Upper lobe of right lung (tissue), 1 donor: ENCODE measurements at places on chromosomes 2 and 18. TPM values are rescaled to one million over a fixed set of nuclear protein-coding genes. Genes with fewer than 3 reads are reported as not detected.

Gene BOLL
- not detected for total RNA-seq

Gene HOXD13
- not detected for total RNA-seq

DNA sequence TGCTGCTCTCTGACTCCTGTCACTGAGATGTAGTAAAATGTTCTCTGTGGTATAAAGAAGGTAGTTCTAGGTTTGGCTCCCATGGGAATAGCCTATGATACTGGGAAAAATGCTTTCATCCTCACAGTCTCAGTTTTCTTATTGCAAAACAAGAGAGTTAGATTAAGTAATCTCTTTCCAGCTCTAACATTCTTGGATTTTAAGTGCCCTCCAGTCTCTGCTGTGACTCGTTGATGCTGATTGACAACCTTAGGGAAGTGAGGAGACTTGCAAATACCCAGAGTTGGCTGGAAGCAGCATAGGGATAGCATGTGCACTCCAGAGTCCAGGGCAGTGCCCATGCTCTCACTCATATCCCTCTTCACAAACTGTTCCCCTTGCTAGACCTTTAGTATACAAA is 534.9 kb downstream of the SLC4A3 start:
- no peak for DNase-seq

Gene REG3A
- total RNA-seq, result not detected

GRCh38 chr2:144331674-144332355 is 188.1 kb downstream of the ZEB2 start:
- no peak for DNase-seq

Gene PRKAG3
- not detected for total RNA-seq

- no peak for DNase-seq
Measured at GRCh38 chr2:173354073-173354581, 545 bp upstream of the CDCA7 start.

- DNase-seq, result no peak
Measured at GRCh38 chr2:141647353-141647752, 483.5 kb downstream of the LRP1B start.

DNA sequence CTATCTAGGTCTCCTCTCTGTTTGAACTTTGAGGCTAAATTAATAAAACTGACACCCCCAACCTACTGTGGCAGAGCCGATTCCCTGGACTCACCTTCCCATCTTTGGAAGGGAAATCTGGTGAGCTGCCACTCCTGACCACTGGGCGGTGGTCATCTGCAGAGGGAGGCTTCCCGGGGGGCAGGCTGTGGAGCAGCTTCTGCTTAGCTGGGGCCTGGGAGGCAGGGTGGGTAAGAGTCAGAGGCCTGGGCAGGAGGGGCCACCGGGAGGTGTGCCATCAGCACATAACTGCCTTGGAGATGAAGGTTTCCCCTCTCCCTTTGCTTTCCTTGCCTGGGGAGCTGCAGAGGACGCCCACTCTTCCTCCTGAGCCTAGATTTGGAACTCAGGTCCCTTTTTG is 2.3 kb upstream of the NPPC start:
- peak; percentile 40 for DNase-seq

GRCh38 chr2:174259981-174260380 is 11.6 kb upstream of the OLA1 start:
- DNase-seq, result no peak

DNA sequence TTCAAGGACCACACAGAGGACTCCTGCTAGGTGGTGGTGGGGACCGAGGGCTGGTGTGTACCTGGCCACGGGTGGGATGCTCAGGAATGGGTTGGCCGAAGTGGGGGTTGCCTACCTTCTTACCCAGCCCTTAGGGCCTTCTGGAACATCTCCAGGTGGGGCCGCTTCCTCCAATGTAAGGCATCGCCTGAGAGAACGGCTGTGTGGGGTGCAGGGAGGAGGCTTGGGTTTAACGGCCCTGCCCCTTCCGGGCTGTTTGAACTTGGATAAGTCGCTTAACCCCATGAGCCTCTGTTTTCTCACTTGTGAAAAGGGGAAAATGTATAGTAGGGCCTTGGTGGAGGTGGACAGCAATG is 35.0 kb downstream of the EMILIN2 start:
- DNase-seq, result no peak

GRCh38 chr18:49768051-49768391 is 45.3 kb downstream of the ACAA2 start:
- peak; percentile 75 for DNase-seq

- DNase-seq, result peak; percentile 64
Measured at GRCh38 chr2:191675807-191676721, 1.9 kb upstream of the NABP1 start.

Gene CCDC88A
- 86.1 TPM for total RNA-seq

GRCh38 chr2:142190805-142191204 is 60.0 kb upstream of the LRP1B start:
- DNase-seq, result no peak

- no peak for DNase-seq
Measured at GRCh38 chr2:127762846-127763245, 48.1 kb downstream of the WDR33 start.

GRCh38 chr2:3626118-3626811 is 31.4 kb downstream of the COLEC11 start:
- DNase-seq, result peak; percentile 41

Gene SLC9A2
- 0.58 TPM for total RNA-seq

GRCh38 chr18:31356025-31356424 is 20.6 kb upstream of the DSG4 start:
- DNase-seq, result no peak

GRCh38 chr18:3916082-3916481 is 466.1 kb downstream of the TGIF1 start:
- DNase-seq, result no peak

DNA sequence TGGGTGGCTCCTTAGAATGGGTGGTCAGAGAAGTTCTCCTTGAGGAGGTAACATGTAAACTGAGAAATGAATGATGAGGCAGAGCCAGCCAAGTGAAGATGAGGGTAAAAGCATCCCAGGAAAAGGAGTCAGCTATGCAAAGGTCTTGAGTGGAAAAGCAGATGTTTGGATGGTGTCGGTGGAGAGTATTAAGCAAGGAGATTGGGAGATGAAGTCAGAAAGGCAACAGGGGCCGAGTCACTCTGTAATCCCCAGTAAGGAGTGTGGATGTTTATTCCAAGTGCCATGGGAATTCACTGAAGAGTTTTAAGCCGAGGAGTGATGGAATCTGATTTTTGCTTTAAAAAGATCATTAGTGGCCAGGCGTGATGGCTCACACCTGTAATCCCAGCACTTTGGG is 3.4 kb upstream of the STAMBP start:
- DNase-seq, result no peak

- DNase-seq, result no peak
Measured at GRCh38 chr18:79899609-79900445, 51.6 kb downstream of the SLC66A2 start.

Gene L3MBTL4
- 16.2 TPM for total RNA-seq

GRCh38 chr18:65622436-65622835 is 128.4 kb upstream of the CDH7 start:
- no peak for DNase-seq

Gene VPS54
- total RNA-seq, result 27.0 TPM
